DMS79 treated with DMSO at 0.1 percent for 48 hours (cell line): ENCODE measurements at places on chromosomes 3 and 15.

DNA sequence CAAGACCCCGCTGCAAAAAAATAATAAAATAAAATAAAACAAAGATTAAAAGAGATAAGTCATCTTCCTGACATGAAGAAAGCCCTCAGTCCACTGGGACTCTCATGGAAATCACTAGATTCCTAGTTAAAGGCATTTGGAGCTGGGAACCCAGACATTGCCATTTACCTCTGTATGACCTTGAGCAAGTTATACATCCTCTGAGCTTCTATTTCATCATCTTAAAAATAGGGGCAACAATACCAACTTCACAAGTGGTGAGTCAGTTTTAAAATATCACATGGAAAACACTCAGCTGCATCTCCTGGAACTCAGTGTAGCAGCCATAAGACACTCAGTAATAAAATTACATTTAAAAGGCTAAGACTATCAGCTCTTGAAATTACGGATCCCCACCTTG is 334.8 kb downstream of the ERC2 start:
- no peak for DNase-seq

- DNase-seq: no peak
Measured at GRCh38 chr15:75163150-75163564, 38.5 kb upstream of the C15orf39 start.

- DNase-seq: no peak
Measured at GRCh38 chr3:124207873-124208485, 216.1 kb upstream of the ROPN1 start.

DNA sequence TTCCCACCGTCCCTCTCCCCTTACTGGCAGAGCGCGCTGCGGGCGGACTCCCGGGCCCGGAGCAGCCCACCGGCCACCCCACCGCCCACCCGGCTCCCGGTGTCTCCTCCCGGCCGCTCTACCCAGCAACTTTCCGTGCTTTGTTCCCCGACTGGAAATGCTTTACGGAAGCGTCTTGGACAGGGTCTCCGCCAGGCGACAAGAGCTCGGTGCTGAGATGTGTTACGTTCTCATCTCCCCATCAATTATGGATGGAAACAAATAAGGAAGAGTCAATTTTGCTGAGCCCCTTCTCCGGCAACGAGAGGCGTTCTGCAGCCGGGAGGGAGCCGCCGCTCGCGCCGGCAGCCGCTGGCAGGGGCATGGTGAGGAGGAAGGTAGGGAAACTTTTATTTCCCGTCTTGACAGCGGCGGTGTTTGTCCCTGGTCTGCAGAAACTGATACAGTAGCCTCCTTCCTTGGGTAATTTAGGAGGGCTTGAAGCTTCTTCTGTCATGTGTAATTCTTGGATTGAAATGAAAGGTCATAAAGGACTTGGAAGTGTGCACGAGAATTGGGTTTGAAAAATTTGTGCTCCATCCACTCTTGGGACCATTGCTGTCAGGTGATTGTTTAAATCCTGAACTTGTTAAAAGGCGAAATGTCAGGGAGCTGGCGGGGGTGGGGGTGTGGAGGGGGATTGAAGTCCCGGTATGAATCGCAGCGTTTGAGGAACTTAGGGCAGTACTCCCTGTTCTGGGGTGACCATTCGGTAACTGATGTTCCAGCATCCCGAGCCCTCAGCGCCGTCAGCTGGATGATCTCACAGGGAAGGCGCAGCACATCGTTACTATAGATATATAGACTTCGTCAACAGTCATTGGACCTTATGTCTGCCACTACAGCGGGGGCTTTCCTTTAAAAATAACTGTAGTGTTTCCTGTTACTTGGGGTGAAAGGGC is 1.5 kb downstream of the SEMA6D start:
- DNase-seq: peak; percentile 3

- DNase-seq: no peak
Measured at GRCh38 chr15:74951006-74951405, 5.6 kb downstream of the RPP25 start.

DNA sequence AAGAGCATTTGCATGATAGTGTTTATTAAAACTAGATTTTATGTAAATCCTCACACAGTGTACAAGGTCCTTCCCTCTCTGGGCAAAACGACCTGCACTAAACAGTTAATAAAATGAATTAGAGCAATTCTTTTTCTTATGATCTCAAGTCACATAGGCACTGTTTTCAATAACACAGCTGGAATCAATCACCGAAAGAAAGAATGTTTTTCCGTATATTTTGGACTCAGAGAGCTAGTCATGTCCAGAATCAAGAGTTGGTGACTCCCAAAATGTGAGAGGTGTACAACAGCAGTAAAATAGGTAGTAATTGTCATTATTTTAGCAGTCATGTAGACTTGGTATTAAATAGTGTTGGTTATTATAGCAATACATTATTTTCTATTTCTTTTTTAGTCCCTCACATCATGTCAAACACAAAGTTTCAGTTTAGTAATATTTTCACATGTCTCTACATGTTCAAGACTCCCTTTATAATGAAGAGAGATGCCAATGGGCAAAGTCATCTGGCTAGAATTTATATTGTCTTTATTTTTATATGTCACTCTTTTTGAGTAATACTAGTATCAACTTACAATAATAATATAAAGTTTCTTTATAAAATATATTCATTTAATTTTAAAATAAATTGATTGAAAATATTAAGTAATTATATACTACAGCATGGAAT is 448.6 kb upstream of the CDIN1 start:
- no peak for DNase-seq
